ENCODE measurements at places on chromosomes 3 and 15. TPM values are rescaled to one million over a fixed set of nuclear protein-coding genes. Genes with fewer than 3 reads are reported as not detected.

- DNase-seq: no peak
- H3K4me3 ChIP-seq: no peak overlapping the region
- H3K27me3 ChIP-seq: peaks cover 5% of the 10 kb centered on the region
- no peaks in the 10 kb centered on the region for H3K4me1 ChIP-seq
Observed at GRCh38 chr15:62958528-62959363, 83.8 kb upstream of the TPM1 start.

GRCh38 chr3:153357436-153357835 is 195.4 kb downstream of the RAP2B start:
- no peaks in the 10 kb centered on the region for H3K4me1 ChIP-seq
- no peak overlapping the region for H3K4me3 ChIP-seq
- DNase-seq: no peak

DNA sequence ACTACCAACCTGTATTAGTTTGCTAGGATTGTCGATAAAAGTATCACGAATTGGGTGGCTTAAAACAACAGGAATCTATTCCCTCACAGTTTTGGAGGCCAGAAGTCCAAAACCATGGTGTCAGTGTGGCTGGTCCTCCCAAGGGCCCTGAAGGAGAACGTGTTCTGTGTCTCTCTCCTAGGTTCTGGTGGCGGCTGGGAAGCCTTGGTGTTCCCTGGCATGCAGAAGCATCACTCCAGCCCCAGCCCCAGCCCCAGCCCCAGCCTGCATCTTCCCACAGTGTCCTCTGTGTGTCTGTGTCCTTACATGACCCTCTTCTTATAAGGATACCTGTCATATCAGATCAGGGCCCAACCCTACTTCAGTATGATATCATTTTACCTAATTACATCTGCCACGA is 272.5 kb upstream of the LYSMD4 start:
- H3K4me3 ChIP-seq: no peak overlapping the region
- peaks cover 2% of the 10 kb centered on the region for H3K27me3 ChIP-seq
- no peaks in the 10 kb centered on the region for H3K4me1 ChIP-seq
- no peaks in the 10 kb centered on the region for H3K36me3 ChIP-seq

- no peak overlapping the region for H3K27ac ChIP-seq
- H3K4me1 ChIP-seq: peaks cover 4% of the 10 kb centered on the region
- peaks cover 1% of the 10 kb centered on the region for H3K27me3 ChIP-seq
Observed at GRCh38 chr15:77790481-77790880, 157.8 kb upstream of the LINGO1 start.

- H3K4me3 ChIP-seq: no peak overlapping the region
- peaks cover 1% of the 10 kb centered on the region for H3K27me3 ChIP-seq
- peaks cover 2% of the 10 kb centered on the region for H3K4me1 ChIP-seq
Observed at GRCh38 chr3:171688593-171688992, 121.7 kb downstream of the PLD1 start.

GRCh38 chr3:21912711-21913110 is 161.7 kb upstream of the ZNF385D start:
- H3K27me3 ChIP-seq: no peaks in the 10 kb centered on the region
- H3K27ac ChIP-seq: no peak overlapping the region
- DNase-seq: no peak
- H3K36me3 ChIP-seq: no peaks in the 10 kb centered on the region
- H3K4me1 ChIP-seq: peaks cover 9% of the 10 kb centered on the region

DNA sequence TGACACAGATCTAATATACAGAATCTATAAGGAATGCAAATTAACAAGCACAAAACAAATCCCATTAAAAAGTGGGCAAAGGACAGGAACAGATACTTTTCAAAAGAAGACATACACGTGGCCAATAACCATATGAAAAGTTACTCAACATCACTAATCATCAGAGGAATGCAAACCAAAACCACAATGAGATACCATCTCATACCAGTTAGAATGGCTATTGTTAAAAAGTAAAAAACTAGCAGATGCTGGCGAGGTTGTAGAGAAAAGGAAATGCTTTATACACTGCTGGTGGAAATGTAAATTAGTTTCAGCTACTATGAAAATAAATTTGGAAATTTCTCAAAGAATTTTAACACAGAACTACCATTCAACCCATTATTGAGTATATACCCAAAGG is 50.7 kb downstream of the ADAMTS17 start:
- H3K36me3 ChIP-seq: peaks cover 21% of the 10 kb centered on the region
- H3K4me1 ChIP-seq: no peaks in the 10 kb centered on the region
- DNase-seq: no peak
- H3K4me3 ChIP-seq: no peak overlapping the region
- H3K27me3 ChIP-seq: peaks cover 6% of the 10 kb centered on the region

EIF5A2 gene
- total RNA-seq: 10.2 TPM

CLDN16 gene
- total RNA-seq: not detected

DIS3L gene
- 6.0 TPM for total RNA-seq

COL6A5 gene
- not detected for total RNA-seq
